Right cardiac atrium (tissue), 5 donors: ENCODE measurements at places on chromosomes 1 and 21.
A peak's percentile ranks its signal among the peaks of the same experiment; 100 is the strongest.

- DNase-seq: peak; percentile 88
Measured at GRCh38 chr1:228964178-228965089, 229.2 kb downstream of the RHOU start.

- DNase-seq: no peak
Measured at GRCh38 chr1:11571906-11572616, 82.2 kb downstream of the FBXO2 start.

DNA sequence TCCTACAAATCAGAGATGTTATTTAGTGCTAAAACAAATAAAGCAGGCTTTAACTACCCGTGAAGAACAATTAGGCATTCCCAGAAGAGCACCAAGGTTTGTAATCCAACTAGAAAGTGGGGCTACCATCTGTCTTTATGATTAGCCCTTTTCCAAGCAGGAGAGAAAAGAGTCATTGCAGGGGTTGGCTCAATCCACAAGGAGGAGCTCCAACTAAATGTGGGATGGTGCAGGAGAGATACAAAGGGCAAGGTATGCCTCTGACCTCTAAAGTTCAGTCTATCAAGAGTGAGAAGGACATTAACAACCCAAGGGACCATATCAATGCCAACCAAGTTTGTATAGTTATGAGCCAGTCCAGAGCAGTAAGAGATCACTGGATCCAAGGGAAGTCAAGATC is 382.7 kb upstream of the DUSP10 start:
- no peak for DNase-seq

DNA sequence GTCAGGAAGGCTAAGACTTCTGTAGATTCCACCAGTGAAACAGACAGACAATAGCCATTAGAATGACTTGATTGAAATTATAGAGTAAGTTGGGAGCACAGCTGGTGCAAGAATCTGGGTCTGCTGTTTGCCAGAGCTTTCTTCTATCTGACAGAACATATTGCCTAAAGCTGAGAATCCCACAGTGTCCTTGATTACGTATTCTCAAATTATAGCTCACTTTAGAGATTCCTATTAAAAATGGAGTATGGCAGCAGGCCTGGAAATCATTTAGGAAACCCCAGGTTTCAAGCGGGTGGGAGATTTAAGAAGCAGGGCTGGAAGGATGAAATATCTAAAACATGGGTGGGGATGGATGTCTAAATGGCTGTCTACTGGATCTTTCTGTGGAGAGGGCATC is 639.7 kb upstream of the CXADR start:
- DNase-seq: no peak

GRCh38 chr1:43366179-43366578 is 1.6 kb downstream of the ELOVL1 start:
- peak; percentile 68 for DNase-seq

GRCh38 chr21:42568376-42568775 is 54.7 kb downstream of the SLC37A1 start:
- no peak for DNase-seq

GRCh38 chr1:247317702-247318101 is 14.0 kb downstream of the ZNF496 start:
- no peak for DNase-seq
